ENCODE measurements at places on chromosomes 13 and 19.

- DNase-seq: peak; percentile 17
These were observed 133.9 kb upstream of the ARGLU1 start for GRCh38 chr13:106701771-106702341.

DNA sequence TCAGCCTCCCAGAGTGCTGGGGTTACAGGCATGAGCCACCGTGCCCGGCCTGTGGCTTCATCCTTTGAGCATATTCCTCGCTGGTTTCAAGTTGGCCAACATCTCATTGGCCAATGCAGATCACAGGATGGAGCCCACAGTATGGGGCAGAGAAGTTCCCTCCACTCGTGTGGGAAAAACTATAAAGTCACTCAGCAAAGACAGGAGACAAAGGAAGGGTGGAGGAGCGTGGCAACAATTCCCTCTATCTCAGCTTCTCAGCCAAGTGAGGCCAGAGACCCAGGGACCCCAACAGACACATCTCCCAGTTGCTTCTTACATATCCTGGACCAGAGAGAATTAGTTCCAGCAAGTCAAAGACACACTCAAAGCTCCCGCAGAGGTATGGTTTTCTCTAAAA is 184.6 kb upstream of the SOX1 start:
- no peak for DNase-seq

GRCh38 chr13:76600081-76600480 is 286.1 kb downstream of the KCTD12 start:
- no peak for DNase-seq

- DNase-seq: no peak
These were observed 50.7 kb downstream of the ZNF723 start for GRCh38 chr19:22882797-22883196.

DNA sequence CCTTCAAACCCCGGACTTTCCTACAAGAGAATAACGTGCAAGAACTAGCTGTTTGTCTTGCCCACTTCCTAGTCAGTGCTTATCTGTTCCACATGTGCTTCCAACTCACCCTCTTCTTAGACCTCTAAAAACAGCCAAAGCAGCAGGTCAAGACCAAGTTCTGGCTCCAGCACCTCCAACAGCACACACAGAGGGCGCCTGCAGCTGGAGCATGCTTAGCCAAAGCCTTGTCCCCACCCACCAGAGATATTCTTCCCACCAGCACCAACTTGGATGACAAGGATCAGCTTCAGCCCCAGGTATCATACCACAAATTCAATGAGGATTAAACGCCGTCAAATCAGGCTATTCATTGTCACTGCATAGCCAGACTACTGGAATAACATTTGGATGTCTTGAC is 17.9 kb downstream of the RCBTB1 start:
- DNase-seq: no peak

- no peak for DNase-seq
These were observed 21.7 kb downstream of the NLRP9 start for GRCh38 chr19:55716531-55716930.

GRCh38 chr19:51544038-51544437 is 12.6 kb upstream of the SIGLEC6 start:
- DNase-seq: no peak

DNA sequence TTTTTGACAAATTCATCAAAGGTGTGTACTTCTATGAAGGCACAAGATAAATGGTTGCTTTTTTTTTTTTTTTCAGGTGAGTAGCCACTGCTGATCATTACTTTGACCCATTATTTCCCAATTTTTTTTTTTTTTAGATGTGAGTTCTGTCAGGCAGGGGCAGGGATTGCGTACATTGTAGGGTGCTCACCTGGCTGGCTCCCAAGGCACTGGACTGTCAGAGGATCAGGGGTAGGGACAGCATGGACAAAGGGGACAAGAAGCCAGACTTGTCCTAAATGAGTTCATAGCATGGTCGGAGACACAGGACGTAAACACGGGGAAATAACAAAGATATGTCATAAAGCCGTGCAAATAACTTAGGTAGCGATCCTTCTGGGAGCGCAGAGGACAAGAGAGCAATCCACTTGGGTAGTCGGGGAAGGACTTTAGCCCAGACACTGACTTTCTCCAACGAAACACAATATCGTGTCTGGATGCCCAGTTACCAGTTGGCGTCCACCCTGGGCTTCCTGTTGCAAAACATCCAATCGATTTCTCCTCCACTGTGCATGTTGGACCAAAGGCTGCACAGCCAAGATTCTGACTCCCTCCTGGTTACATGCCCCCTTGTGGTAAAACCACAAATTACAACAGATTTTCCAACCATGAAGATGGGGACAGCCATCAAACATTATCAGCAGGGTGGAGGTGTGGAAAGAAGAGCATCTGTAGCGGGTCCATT is 27.5 kb upstream of the KATNAL1 start:
- DNase-seq: peak; percentile 34

GRCh38 chr13:46926916-46927590 is 30.2 kb upstream of the HTR2A start:
- DNase-seq: no peak

- DNase-seq: no peak
These were observed 52.8 kb downstream of the ZNF823 start for GRCh38 chr19:11685676-11686650.

- peak; percentile 17 for DNase-seq
These were observed 890 bp upstream of the ZNF611 start for GRCh38 chr19:52735734-52736133.

- DNase-seq: no peak
These were observed 19.8 kb downstream of the GP6 start for GRCh38 chr19:55018216-55018615.
